ENCODE measurements at places on chromosomes 5 and 9. TPM values are rescaled to one million over a fixed set of nuclear protein-coding genes. Genes with fewer than 3 reads are reported as not detected.

DNA sequence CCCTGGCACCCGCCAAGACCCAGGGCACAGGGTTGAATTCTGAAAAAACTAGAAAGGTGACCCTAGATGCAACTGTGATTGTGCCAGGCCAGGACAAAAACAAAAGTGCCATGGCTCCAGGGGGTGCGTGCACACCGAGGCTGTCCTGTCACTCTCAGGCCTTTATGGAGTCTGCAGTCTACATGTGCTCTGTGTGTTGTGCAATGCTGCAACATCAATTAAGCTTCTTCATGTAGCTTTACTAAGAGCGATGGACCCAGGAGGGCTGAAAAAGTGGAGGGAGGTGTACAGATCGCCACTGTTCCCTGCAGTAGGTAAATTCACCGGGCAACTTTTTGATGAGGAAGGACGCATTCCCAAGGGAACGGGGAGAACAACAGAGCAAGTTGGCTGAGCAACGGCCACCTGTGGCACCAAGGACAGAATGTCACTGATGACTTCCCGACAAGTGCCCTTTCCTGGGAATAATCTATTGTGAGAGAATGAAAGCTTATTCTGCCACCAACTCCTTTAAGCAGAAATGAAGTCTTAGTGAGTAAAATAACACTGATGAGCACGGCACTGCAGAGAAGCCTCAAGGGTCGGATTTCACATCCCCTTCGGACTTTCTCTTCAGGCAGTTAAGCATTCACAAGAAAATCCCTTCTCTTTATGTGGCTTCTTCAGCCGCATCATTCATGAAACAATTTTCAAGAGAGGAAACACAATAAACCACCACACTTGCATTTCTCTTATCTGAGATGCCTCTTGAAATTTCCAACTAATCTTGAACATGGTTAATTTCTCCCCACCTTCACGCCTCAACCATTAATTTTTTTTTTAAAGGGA, 149.6 kb downstream of the DROSHA start:
- no peak for DNase-seq

DNA sequence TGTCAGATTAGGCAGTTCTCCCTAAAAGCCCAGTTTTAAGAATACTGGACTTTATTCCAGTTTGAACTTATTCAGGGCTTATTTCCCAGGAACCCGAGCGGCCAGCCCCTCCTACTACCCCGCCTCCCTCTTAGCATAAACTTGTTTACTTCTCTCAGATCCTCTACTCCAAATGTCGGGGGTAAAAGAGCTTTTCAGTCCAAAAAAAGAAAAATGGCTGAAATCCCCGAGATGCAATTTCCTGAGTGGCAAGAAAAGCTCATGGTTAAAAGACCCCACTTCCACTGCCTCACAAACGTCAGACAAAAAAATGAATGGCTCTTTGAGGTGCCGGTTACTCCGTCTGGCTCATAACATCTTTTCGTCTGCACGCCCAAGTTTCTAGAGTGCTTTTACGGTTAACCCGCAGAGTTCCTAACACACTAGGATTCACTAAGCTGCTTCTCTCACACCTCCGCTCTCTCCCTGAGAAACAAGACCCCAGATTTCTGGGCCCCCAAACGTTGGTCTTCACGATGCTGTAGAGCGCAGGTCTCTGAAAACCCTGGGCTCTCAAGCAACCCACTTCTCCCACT, 402 bp downstream of the BRD8 start:
- DNase-seq: no peak

- no peak for DNase-seq
These were observed 94.7 kb downstream of the KLHL3 start for GRCh38 chr5:137641148-137641547.

SLC1A3 gene
- total RNA-seq: 24.1 TPM

- DNase-seq: no peak
These were observed 44.7 kb upstream of the PCSK5 start for GRCh38 chr9:75845806-75846205.

GRCh38 chr9:35974800-35975199, 16.8 kb upstream of the OR2S2 start:
- no peak for DNase-seq

POLE3 gene
- total RNA-seq: 25.4 TPM

DNA sequence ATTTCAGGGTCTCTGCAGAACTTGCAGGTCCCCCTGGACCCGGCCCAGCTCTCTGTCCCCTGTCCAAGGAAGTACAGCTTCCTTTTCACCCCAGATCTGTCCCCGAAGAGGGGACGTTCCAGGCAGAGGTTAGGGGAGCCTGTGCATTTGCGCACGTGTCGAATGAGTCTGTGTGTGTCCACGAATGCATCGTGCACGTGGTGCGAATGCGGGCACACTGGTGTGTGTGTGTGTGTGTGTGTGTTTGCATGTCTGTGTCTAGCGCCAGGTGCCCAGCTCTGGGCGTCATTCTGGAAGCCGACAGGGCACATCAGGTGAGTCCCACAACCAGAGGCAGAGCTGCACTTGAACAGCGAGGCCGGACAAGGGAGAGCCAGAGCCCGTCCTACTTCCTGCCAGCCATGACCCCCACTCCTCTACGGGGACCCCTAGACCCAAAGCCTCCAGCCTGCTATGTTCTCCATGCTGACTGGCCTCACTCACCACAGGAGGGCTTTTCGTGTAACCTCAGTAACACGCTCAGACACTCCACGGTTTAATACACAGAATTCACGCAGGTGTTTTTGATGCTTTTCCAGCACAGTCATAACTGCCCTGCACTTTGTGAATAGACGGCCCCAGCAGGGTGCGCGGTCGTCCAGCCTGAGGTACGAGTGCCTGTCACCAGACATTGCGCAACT, 41.3 kb upstream of the CACNA1B start:
- no peak for DNase-seq

GRCh38 chr5:177027665-177028064, 5.2 kb downstream of the ZNF346 start:
- DNase-seq: no peak

DNA sequence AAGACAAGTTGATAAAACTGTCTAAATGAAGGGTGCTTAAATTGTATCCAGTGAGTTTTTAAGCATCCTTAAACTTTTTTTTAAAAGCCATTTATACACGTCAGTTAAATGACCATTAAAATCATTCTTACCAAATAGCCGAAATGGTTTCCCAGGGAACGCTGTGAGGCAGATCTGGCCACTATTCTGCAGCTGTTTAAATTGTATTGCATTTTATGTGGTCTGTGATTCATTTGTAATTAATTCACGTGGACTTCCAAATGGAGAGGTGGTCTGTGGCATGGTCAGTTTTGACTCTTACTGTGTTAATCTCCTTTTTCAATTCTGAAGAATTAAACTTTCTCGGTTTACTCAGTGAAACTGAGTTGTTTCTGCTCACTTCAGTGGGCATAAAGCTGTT, 113.7 kb upstream of the OTULINL start:
- DNase-seq: no peak

- no peak for DNase-seq
These were observed 110.4 kb downstream of the SEMA6A start for GRCh38 chr5:116464144-116464708.

GRCh38 chr5:120507197-120507596, 43.1 kb downstream of the PRR16 start:
- DNase-seq: no peak

FBXO4 gene
- 14.3 TPM for total RNA-seq

DRD1 gene
- total RNA-seq: 0.14 TPM

DNA sequence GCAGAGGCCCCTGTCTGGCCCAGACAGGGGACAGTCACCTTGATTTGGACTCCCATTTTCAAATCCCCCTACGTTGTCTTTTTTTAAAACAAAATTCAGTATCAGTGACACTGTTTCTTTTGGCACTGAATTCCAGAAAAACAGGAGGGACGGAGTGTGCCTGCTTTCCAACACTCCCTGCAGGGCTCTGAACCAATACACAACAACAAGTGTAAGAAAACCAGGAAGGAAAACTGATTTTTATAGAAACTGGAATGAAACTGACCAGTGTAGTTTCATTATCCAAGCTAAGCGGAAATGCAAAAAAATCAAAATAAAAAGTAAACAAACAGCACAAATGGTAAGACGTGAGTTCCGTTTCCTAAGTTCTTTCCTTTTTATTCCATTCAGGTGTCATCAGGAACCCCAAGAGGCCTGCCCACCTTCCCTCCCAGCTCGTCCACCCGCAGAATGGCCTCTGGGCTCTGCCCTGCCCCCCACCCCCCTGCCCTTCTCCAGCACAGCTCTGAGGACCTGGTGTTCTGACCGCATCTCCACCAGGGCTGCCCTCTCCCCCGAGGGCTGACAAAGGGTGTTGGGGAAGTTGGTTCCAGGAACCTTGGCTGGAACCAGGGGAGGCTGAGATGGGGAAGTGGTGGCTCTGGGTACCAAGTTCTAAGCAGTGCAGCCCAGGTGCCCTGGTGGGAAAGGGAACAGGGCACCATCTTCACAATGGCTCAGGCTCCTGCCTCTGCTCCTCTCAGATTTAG, 73.6 kb downstream of the PSD2 start:
- DNase-seq: no peak

GCNT4 gene
- 3.0 TPM for total RNA-seq

DNA sequence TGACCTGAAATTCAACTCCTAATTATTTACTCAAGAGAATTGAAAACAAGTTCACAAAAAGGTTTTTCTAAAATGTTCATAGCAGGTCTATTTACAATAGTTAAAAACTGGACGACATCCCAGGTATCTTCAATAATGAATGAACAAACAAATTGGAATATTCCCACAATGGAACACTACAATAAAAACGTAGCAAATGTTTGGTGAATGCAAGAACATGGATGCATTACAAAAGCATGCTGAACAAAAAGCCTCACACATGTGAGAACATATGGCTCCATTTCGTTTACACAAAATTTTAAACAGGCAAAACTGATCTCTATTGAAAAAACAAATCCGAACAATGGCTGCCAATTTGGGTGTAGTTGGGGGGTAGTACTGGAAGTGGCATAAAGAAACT, 669.9 kb downstream of the MTRR start:
- DNase-seq: no peak

- no peak for DNase-seq
These were observed 31.4 kb upstream of the ANKRD55 start for GRCh38 chr5:56264417-56265025.

DNA sequence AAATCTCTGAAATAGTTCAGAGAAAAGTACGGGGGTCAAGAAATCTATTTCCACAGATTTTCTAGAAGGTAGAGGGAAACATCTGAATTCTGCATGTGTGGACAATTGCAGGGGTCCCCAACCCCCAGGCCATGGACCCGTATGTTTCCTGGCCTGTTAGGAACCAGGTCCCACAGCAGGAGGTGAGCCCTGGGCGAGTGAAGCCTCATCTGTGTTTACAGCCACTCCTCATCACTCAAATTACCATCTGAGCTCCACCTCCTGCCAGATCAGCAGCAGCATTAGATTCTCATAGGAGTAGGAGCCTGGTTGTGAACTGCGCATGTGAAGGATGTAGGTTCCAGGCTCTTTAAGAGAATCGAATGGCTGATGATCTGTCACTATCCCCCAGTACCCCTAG, 200.5 kb upstream of the EDIL3 start:
- peak; percentile 57 for DNase-seq

- DNase-seq: peak; percentile 56
These were observed 56.4 kb upstream of the IER5L start for GRCh38 chr9:129234491-129234890.

BHMT2 gene
- 24.5 TPM for total RNA-seq

PCDHGA3 gene
- 3.0 TPM for total RNA-seq

DNA sequence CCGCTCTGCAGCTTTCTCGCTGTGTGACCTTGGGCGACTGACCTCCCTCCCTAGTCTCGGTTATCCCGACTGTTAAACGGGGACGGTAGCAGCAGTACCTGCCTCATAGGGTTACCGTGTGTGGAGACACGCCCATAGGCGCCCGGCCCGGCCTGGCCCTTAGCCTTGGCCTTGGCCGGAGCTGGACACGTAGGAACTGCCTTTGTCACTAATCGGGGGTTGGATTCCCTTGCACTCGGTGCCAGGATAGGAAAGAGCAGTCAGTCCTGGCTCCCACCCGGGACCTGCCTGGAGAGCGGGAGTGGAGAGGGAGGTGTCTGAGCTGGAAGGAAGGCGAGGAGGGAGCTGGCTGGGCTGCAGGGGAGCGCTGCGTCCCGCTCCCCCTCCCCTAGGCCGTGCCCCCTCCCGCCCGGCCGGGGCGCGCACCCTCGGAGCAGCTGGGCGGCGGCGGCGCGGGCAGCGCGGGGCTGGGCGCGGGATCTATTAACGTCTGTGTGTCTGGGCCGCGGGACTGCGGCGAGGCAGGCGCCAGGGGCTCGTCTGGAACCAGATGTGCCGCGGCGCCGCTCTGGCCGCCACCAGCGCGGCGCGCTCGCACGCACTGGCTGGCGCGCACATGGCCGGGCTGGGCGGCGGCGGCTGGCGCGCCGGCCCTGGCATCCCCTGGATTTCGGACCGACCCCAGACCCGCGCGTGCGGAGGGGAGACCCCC, 31.7 kb downstream of the PRRX2 start:
- peak; percentile 95 for DNase-seq

DNA sequence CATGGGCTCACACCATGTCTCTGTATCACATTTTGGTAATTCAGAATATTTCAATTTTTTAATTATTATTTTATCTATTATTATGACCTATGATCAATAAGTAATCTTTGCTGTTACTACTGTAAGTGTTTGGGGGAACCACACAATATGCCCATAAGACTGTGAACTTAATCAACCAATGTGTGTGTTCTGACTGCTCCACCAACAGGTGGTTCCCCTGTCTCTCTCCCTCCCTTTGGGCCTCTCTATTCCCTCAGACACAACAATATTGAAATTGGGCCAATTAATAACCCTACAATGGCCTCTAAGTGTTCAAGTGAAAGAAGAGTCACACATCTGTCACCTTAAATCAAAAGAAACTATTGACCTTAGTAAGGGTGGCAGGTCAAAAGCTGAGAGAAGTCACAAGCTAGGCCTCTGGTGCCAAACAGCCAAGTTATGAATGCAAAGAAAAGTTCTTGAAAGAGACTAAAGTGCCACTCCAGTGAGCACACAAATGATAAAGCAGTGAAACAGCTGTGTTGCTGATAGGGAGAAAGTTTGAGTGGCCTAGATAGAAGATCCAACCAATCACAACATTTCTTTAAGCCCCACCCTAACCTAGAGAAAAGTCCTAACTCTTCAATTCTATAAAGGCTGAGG, 88.7 kb downstream of the DEPDC1B start:
- DNase-seq: no peak

- DNase-seq: no peak
These were observed 66.1 kb downstream of the NPR3 start for GRCh38 chr5:32777222-32777621.

DNA sequence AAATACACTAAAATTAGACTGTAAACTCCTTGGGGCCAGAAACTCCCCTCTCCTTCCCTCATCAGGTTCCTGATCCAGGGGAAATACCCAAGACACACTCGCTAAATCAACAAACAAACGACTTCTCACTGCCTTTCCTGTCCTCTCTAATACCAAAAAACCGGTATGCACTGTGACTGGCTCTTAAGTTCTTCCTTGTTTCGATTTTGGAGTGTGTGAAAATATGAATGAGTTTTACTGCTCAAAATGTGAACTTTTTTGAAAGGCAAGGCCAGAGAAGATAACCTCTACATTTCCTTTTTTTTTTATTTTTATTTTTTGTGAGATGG, 81.1 kb upstream of the EPB41L4B start:
- no peak for DNase-seq

- DNase-seq: no peak
These were observed 242.3 kb upstream of the PTGER4 start for GRCh38 chr5:40437452-40437861.

Measured in posterior vena cava (tissue), 2 donors.